ENCODE measurements at places on chromosomes 16 and 17. TPM values are rescaled to one million over a fixed set of nuclear protein-coding genes. Genes with fewer than 3 reads are reported as not detected.

Gene GDPD1
- 3.5 TPM for total RNA-seq

DNA sequence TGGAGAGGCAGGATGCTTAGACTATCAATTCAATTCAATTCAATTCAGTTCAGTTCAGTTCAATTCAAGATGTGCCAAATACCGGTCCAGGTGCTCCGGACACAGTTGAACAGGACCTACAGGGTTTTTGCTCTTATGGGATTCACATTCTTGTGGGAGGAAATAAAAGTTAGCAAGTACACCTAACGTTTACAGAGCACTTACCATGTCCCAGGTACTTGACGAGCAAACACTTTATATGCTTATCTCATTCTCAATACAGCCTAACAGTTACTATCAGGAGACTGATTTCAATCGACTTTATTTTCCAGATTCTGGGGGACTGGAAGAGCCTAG is 467 bp upstream of the GDE1 start:
- H3K27ac ChIP-seq = peak overlapping the region; percentile 75
- H3K36me3 ChIP-seq = peaks cover 6% of the 10 kb centered on the region
- peaks cover 41% of the 10 kb centered on the region for H3K4me1 ChIP-seq
- H3K4me3 ChIP-seq = peak overlapping the region; percentile 90

- no peak for DNase-seq
- H3K27ac ChIP-seq = no peak overlapping the region
- H3K27me3 ChIP-seq = no peaks in the 10 kb centered on the region
- no peaks in the 10 kb centered on the region for H3K36me3 ChIP-seq
- no peak overlapping the region for H3K4me3 ChIP-seq
Measured at GRCh38 chr17:63407741-63408330, 38.3 kb downstream of the CYB561 start.

DNA sequence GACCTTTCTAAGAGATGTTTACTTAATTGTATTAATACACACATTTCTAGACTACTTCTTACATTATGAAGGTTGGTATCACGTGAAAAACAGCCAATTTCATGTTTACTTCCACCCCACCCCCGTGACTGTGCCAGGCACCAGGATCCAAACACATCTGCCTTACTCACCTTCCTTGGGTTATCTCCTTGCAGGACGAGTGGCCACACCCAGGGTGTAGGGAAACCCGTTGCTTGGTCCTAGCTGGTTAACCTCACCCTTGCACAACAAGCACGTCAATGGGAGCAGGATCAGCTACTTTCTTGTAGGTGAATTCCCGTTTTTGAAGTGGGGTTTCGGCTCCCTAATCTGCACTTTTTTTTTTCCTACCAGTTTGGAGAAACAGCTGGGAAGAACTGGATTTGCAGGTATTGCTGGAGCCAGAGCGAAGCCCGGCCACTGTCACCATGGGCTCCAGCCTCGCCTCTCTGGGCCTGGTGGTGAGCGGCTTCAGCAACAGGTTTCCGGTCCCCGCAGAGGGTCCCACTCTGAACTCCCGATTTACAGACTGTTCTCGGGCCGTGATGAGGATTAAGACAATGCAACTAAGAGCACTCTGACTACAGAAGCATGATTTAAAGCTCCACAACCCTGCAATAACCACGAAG is 2.1 kb upstream of the UBB start:
- H3K36me3 ChIP-seq = peaks cover 32% of the 10 kb centered on the region
- H3K27ac ChIP-seq = no peak overlapping the region
- no peak overlapping the region for H3K4me3 ChIP-seq
- peaks cover 27% of the 10 kb centered on the region for H3K4me1 ChIP-seq
- no peaks in the 10 kb centered on the region for H3K27me3 ChIP-seq
- no peak for DNase-seq

DNA sequence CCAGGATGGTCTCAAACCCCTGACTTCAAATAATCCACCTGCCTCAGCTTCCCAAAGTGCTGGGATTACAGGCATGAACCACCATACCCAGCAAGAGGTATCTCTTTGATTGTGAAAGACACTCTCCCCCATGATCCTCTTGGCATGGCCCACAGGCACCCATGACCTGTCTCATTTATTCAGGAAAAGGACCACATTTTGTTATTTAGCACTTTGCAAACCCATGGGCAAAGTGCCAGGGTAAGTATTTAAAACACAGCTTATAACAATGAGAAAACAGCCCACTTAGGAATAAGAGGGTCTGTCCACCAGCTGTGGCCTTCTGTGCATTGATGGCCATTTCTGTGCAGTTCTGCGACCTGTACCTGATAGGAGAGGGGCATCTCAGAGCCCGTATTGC is 12.8 kb upstream of the AKTIP start:
- no peak for DNase-seq
- H3K4me1 ChIP-seq = peaks cover 50% of the 10 kb centered on the region
- H3K27ac ChIP-seq = no peak overlapping the region

- peaks cover 15% of the 10 kb centered on the region for H3K4me1 ChIP-seq
- DNase-seq = no peak
- H3K27ac ChIP-seq = no peak overlapping the region
- peaks cover 15% of the 10 kb centered on the region for H3K27me3 ChIP-seq
- H3K4me3 ChIP-seq = no peak overlapping the region
- H3K36me3 ChIP-seq = peaks cover 3% of the 10 kb centered on the region
Measured at GRCh38 chr17:62630365-62631085, 3.1 kb downstream of the MRC2 start.

- H3K27ac ChIP-seq = peak overlapping the region; percentile 84
- H3K36me3 ChIP-seq = peaks cover 3% of the 10 kb centered on the region
- no peaks in the 10 kb centered on the region for H3K27me3 ChIP-seq
- H3K4me1 ChIP-seq = peaks cover 9% of the 10 kb centered on the region
Measured at GRCh38 chr17:82228278-82228841, 482 bp upstream of the SLC16A3 start.

DNA sequence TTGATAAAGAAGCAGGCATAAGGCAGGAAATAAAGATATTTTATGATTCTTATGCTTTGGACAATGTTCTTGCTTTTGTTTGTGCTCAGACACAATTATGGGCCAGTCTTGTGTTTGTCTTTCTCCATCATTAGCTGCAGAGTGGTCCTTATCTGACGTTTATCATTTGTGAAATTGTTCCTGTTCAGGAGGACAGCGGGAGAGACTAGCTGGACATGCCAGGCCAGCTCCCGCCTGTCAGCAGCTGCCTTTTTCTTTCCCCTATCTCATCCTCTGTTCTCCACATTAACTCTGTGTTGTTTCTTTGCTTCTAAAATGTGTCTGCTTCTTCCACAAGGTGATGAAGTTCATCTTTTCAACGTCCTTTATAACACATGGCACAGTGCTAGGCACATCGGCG is 333.5 kb downstream of the NPIPA8 start:
- no peak overlapping the region for H3K27ac ChIP-seq
- no peaks in the 10 kb centered on the region for H3K36me3 ChIP-seq
- no peak for DNase-seq

- H3K4me1 ChIP-seq = no peaks in the 10 kb centered on the region
- no peak overlapping the region for H3K4me3 ChIP-seq
- H3K27me3 ChIP-seq = no peaks in the 10 kb centered on the region
- no peaks in the 10 kb centered on the region for H3K36me3 ChIP-seq
Measured at GRCh38 chr17:80043963-80044362, 7.5 kb downstream of the CCDC40 start.

DNA sequence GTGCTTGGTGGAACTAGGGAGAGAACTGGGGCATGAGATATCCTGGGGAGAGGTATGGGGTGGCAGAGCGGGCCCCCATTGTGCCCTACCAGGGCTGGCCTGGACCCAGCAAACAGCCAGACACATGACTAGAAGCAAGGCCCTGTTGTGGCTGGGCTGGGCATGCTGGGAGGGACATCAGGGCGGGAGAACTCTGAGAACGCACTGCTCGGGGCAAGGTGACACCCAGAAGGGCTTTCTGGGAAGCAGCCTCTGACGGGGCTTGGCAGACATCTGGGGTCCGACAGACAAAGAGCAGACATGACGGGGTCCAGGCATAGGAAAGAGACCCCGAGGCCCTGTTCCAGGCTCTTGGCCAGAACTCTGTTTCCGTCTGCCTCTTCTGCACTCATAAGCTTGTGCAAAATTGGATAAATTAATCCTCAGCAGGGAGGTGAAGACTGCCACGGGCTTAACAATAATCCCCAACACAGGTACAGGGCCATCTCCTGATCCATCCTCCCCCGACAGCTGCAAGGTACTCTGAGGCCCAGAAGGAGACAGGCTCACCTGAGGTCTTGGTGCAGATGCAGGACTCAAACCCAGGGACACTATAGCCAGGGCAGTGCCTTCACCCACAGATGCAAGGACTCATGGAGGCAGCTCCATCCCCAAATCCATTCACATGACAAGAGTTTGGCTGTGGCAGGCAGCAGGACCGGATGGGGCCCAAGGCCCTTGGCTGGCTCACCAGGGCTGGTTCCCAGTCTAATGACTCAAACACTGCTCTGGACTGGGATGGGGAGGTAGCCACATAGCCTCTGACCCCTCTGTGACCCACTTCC is 5.4 kb downstream of the SREBF1 start:
- no peak overlapping the region for H3K27ac ChIP-seq
- no peak overlapping the region for H3K4me3 ChIP-seq
- H3K36me3 ChIP-seq = peaks cover 49% of the 10 kb centered on the region
- no peak for DNase-seq

- H3K27ac ChIP-seq = no peak overlapping the region
- peaks cover 4% of the 10 kb centered on the region for H3K4me1 ChIP-seq
- DNase-seq = no peak
Measured at GRCh38 chr17:50042211-50042610, 13.7 kb upstream of the ITGA3 start.

DNA sequence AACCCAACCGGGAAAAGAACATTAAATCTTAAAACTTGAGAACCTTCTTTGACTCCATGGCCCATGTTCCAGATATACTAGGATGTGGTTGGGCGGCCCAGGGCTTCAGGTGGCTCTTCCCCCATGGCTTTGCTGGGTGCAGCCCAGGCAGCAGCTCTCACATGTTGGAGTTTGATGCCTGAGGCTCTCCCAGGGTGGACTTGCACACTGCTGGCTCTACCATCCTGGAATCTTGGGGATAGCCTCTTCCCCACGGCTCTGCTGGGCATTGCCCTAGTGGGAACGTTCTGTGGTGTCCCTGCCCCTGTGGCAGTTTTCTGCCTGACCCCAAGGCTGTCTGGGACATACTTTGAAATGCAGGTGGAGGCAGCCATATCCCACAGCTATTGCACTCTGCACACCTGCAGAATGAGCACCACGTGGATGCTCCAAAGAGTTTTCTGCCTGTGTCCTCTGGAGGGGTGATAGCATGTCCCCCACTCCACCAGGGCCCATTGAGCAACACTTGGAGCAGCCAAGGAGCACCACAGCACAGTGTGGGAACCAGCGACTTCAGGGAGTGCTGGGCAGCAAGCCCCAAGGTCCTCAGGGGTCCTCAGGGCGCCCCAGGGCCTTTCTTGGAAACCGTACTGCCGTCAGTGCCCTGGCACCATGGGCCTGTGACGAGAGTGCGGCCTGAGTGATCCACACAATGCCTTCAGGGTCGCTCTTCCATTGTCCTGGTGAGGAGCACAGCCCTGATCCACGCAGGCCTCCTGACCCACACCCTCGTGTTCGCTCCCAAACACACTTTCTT is 70.8 kb downstream of the GOSR1 start:
- no peak overlapping the region for H3K4me3 ChIP-seq
- no peaks in the 10 kb centered on the region for H3K27me3 ChIP-seq
- H3K27ac ChIP-seq = no peak overlapping the region
- no peaks in the 10 kb centered on the region for H3K4me1 ChIP-seq

- no peak overlapping the region for H3K27ac ChIP-seq
- DNase-seq = no peak
- peaks cover 2% of the 10 kb centered on the region for H3K27me3 ChIP-seq
- no peaks in the 10 kb centered on the region for H3K36me3 ChIP-seq
- H3K4me1 ChIP-seq = peaks cover 4% of the 10 kb centered on the region
Measured at GRCh38 chr17:44794851-44795413, 35.2 kb downstream of the GJC1 start.

DNA sequence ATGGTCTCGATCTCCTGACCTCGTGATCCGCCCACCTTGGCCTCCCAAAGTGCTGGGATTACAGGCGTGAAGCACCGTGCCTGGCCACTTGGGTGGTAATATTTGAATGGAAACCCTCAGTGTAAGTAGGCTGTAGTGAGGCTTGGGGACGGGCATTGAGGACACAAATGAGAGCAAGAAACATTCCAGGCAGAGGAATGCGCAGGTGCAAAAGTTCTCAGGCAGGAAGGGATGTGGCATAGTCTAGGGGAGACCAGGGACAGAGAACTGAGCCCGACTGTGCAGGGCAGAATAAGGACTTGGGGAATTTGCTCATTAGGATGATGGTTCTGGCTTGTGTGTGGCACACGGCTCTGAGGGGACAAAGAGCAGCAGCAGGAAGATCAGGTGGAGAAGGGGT is 54.8 kb downstream of the GRB2 start:
- H3K27ac ChIP-seq = no peak overlapping the region
- no peak for DNase-seq
- H3K36me3 ChIP-seq = peaks cover 6% of the 10 kb centered on the region
- no peak overlapping the region for H3K4me3 ChIP-seq
- H3K27me3 ChIP-seq = no peaks in the 10 kb centered on the region

Gene OR3A3
- not detected for total RNA-seq

DNA sequence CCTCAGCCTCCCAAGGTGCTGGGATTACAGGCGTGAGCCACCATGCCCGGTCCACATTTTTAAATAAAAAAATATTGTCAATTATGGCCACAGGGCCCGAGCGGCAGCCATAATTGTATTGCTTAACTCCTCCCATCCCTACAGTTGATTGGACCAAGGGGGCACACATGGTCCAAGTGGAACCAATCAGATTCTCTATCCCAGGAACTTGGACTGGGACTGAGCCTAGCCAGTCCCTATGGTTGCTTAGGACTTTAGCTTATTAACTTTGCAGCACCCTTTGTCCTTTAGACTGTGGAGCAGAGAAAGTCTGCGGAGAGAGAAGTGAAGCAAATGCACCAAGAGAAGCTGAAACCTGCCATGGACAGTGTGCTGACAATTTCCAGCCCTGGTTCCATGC is 5.5 kb upstream of the RDM1 start:
- H3K36me3 ChIP-seq = no peaks in the 10 kb centered on the region
- DNase-seq = no peak
- H3K27me3 ChIP-seq = no peaks in the 10 kb centered on the region
- no peak overlapping the region for H3K4me3 ChIP-seq

DNA sequence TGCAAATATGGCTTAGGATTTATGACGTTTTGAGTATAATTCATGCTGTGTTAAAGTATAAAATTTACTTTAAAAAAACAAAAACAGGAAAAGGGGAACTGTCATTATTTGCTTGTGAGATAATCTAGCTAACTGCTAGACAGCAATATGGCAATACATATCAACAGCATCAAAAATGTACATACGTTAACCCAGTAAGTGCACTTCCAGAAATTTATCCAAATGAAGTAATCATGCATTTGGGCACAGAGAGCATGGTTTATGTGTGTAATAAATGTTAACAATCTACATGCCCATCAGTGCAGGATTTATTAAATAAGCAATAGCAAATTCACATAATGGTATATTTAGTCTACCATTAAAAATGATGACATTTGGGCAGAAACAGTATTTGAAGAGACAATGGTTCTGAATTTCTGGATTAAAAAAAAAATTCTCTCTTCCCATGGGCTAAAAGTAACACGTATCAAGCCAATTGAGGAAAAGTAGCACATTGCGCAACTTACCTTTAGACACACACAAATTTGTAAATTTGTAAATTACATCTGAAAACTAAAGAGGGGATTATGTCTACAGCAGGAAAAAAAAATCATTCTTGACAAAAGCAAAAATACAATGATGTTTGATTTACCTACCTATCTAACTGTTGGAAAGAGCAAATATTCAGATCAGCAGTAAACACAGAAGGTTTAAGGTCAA is 80.2 kb downstream of the CACNG1 start:
- H3K27me3 ChIP-seq = no peaks in the 10 kb centered on the region
- DNase-seq = no peak
- no peak overlapping the region for H3K4me3 ChIP-seq
- H3K36me3 ChIP-seq = peaks cover 28% of the 10 kb centered on the region

Gene MCRIP1
- total RNA-seq = 67.4 TPM

GRCh38 chr17:11506635-11507034 is 91.6 kb upstream of the DNAH9 start:
- H3K27me3 ChIP-seq = no peaks in the 10 kb centered on the region
- H3K4me3 ChIP-seq = no peak overlapping the region
- no peak overlapping the region for H3K27ac ChIP-seq
- no peaks in the 10 kb centered on the region for H3K36me3 ChIP-seq
- peak; percentile 9 for DNase-seq

All from activated CD4-positive, alpha-beta memory T cell treated with anti-CD3 and anti-CD28 coated beads for 36 hours (primary cell).